Stimulated activated CD4-positive, alpha-beta T cell treated with anti-CD3 and anti-CD28 coated beads, Interleukin-4, amount 100 ng/mL, for 24 hours (primary cell): ENCODE measurements at places on chromosomes 13 and 19.
A peak's percentile ranks its signal among the peaks of the same experiment; 100 is the strongest.

GRCh38 chr13:35649162-35649561 lies 172.7 kb upstream of the MAB21L1 start:
- DNase-seq, result no peak

GRCh38 chr13:108193806-108194205 lies 21.5 kb downstream of the LIG4 start:
- DNase-seq, result no peak

GRCh38 chr19:23287620-23288019 lies 37.4 kb upstream of the ZNF724 start:
- no peak for DNase-seq

DNA sequence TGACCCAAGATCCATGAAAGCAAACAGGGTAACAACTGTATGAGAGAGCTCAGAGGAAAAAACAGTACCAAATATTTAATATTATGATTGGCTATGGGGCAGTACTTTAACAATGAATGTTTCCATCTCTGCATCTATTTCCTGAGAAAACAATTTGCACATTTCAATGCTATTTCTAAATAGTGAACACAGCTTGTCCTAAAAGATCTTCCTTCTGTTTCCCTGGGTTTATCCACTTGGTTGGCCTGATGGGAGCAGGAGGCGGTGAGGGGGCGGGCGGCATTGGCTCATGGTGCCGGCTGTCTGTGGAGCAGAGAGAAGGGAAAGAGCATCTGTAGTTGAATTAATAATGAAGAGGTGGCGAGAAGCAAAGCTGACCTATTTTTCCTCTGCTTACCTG lies 291.4 kb downstream of the DCLK1 start:
- DNase-seq, result no peak

DNA sequence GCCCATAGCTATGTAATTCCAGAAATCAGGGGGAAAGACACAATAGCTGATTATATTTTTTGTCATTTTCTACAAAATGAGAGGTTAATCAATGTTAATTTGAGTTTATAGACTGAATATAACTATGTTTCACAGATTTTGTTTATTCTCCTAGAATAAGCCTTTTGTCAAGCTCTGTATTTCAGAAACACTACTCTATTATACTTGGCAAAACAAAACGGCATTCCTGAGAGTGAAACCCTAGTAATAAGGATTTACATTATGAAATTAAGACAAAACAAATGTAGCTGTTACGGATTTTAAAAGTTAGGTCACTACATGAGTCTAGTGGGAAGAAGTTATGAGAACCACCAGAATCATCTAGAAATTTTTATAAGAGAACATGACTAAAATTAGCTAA lies 334.2 kb downstream of the KLF12 start:
- DNase-seq, result no peak

DNA sequence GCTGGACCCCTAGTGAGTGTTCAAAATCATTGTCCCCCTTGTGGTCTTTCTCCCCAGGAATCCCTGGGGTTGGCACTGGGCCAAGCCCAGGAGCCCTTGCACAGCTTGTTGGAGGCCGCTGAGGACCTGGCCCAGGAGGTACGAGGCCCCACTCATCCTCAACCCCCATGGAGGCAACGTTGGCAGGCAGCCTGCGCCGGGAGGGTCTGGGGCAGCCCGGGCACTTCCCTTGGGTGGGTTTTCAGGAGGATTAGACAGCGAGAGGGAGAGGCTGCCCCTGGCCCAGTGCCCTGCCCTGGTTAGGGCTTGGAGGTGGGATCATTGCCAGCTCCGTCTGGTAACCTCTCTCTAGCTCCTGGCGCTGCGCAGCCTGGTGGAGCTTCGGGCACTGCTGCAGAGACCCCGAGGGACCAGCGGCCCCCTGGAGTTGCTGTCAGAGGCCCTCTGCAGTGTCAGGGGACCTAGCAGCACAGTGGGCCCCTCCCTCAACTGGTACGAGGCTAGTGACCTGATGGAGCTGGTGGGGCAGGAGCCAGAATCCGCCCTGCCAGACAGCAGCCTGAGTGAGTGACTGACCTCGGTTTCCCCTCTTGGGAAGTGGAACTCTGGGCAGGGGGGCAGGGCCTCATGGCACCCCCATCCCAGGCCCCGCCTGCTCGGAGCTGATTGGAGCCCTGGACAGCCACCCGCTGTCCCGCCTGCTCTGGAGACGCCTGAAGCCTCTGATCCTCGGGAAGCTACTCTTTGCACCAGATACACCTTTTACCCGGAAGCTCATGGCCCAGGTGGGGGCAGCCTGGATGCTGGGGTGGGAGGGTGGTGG lies 3.0 kb downstream of the ABCA7 start:
- DNase-seq, result no peak

DNA sequence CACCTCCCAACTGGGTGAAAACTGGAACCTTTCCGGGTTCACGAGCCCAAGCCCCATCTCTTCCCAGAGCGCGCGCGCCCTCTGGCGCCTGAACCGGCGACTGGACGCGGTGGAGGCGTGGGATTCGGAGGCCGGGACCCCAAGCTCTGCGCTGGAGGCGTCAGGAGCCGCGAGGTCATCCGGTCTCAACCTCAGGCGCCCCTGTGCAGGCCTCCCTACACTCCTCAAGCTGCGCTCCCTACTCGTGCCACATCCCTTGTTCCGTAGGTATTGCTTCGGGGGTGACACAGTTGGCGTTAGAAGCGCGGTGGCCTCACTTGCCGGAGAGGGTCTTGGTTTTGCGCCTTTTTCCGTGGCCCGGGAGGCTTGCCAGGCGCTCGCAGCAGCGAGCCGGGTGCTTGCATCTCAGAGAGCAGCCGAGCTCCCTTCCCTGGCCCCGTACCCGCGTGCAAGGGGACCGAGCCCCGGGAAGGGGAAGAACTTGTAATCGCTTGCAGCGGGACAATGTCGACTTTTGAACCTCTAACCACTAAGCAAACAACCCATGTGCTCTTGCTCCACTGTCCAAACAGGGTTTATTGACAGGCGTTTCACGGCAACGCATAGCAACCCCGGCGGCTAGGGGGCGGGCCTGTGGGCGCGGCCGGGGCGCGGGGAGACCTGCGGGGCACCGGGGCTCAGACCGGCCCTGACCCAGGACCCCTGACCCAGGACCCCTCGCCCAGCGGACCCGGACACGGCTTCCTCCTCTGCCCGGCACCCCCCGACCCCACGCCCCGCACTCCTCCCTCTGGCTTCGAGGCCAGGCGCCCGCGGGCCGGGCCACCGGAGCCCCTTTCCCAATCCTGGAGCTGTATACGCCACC lies 8.5 kb downstream of the CDX2 start:
- peak; percentile 11 for DNase-seq

DNA sequence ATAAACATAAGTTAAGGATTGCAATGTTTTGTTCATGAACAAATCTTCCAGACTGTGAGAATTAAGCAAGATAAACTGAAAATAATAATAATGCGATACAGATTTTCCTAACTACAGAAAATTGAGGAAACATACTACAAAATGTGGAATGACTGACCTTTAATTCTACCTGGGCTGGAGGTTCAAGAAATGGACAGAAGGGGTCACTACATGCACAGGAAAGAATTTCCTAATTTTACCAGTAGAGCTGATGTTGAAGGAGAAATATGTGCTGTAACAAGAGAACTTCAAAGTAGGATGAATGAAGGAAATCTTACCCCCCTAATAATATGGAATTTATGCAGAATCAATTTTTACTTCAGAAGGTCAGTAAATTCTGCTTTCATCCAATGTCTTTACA lies 62.3 kb downstream of the ZNF627 start:
- no peak for DNase-seq

GRCh38 chr13:98413796-98414195 lies 163.1 kb downstream of the STK24 start:
- DNase-seq, result no peak

GRCh38 chr13:94524407-94524806 lies 44.9 kb upstream of the DCT start:
- DNase-seq, result no peak

GRCh38 chr13:43963726-43964125 lies 84.0 kb downstream of the LACC1 start:
- no peak for DNase-seq

DNA sequence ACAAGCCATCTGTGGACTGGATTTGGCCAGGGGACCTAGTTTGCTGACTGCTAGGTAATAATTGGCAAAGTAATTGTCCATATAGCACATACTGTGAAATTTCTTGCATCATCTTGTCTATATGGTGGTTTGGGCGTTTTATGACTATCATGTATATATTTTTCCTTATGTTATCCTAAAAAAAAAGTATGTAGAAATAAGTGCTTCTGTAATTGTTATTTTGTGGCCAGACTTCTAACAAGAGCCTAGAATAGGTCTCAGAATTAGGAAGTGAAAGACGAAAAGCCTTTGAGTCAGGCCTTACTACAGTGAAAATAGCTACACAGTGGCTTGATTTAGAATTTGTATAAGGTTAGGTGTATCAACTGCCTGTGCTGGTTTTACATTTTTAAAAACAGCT lies 4.2 kb downstream of the FNDC3A start:
- DNase-seq, result no peak

DNA sequence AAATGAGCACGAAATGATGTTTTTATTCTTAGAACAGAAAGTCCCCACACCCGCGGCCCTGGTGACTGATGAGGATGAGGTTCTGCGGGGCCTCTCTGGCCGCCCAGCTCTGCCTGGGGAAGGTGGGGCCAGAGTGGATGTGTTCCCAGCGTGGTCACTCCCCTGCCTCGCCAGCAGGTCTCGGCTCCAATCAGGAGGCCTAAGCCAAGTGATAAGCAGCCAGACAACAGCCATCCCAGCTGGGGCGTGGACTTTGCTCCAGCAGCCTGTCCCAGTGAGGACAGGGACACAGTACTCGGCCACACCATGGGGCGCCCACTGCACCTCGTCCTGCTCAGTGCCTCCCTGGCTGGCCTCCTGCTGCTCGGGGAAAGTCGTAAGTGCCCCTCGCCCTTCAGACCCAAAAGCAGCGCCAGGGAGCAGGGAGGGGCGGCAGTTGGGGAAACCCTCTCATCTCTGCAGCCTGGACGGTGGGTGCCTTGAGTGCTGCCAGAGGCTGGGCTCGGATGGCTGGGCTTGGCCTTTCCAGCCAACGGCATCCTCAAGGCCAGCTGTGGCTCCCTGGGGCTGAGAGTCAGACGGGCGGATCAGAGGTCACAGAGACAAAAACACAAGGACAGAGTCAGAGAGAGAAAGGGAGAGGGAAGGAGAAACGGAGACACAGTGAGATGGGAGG lies at the start of gene F10:
Gene F10 (plus strand): TSS at position 250 of the 676 bp plus-strand sequence. CDS start 57 bp downstream, at position 307.
- DNase-seq, result no peak

DNA sequence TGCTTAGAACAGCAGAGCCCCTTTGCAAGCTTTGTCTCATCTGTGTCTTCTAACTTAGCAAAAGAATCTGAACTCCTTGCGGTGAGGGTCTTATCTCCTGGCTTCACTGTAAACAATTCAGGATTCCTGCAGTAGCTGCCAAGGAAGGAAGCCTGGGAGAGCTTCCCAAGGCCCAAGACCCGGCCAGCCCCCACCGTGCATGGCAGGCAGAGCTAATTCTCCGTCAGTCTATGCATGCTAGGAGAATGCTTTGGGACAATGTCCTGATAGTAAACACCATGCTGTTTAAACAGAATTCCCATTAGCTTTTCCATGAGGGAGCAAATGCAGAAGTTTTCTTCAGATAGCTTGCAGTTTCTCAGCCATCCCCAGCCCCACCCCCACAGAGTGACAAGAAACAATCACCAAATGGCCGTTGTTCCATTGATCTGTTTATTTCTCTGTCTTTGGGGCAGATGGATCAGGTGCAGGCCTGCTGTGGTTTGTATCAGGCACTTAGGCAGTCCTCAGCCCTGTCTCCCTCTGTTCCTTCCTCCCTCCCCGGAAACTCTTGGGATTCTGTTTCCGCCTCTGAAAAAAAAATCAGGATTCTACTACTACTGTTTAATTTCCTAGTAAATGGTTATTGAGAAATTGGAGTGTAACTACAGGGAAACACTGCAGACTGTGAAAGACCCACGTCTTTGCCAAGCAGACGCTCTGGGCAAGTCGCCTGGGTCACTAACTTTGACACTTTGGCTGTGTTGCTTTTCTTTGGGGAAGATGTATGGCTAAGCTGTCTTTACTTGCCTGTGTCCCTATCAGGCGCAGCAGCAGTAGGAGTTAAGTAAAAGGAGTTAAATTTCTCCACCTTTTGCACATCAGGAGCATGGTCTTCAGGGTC lies 40.7 kb upstream of the SPATA13 start:
- no peak for DNase-seq

GRCh38 chr19:11534538-11534937 lies 4.1 kb upstream of the CNN1 start:
- no peak for DNase-seq

GRCh38 chr19:4388337-4389063 lies 11.8 kb downstream of the SH3GL1 start:
- no peak for DNase-seq

GRCh38 chr19:54682306-54682856 lies 19.6 kb downstream of the LILRB4 start:
- no peak for DNase-seq

DNA sequence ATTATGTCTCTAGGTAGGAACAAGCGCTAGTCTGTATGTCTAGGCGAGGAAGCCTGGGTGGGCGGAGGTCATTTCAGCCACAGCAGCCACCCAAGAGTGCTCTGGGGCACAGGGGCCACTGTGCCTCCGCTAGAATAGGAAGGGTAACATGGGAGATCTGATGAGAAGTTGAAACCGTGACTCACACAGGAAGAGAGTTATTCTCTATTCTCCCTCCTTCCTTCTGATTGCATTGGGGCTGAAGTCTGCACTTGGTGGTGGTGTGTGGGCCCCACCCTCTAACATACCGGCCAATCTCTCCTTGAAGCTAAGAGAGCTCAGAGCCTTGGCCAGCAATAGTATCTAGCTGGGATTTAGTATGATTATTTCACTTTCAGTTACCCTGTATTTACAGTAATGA lies 20.3 kb upstream of the GGACT start:
- DNase-seq, result no peak
